ENCODE measurements at places on chromosomes 4 and X.

DNA sequence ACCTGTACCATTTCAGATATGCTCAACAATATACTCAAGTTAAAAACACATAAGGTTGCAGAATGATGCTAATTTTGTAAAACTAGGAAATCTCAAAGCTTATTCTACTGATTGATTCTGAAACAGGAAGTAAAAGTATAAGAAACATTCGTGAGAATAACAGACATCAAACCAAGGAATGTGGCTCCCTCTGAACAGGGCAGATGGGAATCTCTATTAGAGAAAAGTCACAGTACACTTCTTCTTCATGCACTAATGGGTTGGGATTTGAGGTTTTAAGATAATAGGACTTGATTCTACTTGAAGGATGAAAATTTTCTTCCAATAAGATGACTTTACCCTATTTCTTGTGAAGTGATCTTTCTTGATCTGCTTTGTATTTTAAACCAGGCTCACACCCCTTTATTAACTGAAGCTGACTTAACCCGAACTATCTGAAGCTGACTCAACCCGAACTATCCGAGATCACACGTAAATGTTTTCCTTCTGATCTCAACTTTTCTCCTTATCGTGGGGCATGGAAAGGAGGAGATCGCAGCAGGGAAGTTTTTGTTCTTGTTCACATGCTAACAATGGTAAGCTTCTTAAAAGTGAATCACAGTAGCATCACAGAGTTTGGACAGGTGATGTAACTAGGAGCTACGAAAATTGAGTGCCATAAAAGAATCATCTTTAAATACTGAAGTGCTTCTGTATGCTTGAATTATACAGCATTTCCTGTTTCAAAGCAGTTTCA is 363.1 kb upstream of the ZFP42 start:
- DNase-seq = no peak

- DNase-seq = no peak
Observed at GRCh38 chrX:130245441-130245840, 23.3 kb downstream of the ZNF280C start.

DNA sequence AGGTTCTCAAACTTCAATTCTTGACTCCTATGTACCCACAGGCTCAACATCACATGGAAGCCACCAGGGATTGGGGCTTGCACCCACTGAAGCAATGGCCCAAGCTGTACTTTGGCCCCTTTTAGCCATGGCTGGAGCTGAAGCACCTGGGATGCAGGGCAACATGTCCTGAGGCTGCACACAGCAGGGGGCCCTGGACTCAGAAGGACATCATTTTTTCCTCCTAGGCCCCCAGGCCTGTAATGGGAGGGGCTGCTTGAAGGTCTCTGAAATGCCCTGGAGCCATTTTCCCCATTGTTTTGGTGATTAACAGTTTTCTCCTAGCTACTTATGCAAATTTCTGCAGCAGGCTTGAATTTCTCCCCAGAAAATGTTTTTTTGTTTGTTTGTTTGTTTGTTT is 465.1 kb upstream of the PCDH10 start:
- DNase-seq = no peak

DNA sequence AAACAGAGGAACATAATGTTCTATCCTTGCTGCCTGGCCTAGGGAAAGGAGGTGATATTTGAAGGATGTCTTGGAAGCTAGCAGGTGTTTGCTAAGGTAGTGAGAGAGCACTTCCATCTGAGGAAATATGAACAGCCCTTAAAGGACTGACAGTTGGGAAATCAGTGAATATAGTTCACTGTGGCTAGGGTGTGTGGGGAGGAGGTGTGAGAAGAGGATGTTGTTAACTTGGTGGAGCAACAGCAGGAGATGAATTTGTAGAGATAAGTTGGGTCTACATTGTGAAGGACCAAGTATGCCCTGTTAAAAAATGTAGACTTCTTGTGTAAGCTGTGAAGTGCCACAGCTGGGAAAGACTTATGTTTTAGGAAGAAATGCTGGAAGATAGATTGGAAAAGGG is 25.5 kb downstream of the TBC1D19 start:
- no peak for DNase-seq

DNA sequence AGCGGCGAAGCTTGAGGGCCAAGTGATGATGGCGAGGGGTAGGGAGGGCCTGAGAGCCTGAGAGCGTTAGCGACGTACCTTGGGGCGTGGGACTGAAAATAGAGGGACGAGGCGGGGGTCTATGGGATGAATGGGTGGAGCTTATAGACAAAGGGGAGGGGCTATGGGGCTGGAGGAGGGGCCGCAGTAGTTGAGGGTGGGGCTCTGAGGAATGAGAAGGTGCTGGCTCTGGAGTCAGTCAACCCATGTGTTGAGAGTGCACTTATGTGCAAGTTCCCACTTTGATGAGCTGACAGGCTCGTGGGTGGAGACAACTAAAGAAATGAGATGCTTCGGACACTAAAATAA is 488 bp downstream of the TBC1D25 start:
- peak; percentile 19 for DNase-seq

DNA sequence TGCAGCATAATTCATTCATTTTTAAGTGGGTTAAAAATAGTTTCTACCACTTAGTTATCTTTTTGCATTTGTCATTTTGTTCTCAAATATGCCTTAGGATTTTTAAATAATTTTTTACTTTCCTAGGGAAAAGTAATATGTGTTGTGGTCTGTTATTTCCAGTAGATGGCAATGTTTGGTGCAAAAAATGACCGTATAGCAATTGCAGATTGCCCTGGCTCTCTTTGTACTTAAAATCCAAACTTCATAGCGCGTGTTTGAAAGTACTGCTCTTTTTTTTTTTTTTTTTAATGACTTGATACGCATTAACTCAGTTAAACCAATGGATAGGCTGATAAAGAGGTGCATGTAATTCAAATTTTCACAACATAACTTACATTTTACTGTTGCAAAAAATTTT is 74.4 kb upstream of the RBMX start:
- no peak for DNase-seq

DNA sequence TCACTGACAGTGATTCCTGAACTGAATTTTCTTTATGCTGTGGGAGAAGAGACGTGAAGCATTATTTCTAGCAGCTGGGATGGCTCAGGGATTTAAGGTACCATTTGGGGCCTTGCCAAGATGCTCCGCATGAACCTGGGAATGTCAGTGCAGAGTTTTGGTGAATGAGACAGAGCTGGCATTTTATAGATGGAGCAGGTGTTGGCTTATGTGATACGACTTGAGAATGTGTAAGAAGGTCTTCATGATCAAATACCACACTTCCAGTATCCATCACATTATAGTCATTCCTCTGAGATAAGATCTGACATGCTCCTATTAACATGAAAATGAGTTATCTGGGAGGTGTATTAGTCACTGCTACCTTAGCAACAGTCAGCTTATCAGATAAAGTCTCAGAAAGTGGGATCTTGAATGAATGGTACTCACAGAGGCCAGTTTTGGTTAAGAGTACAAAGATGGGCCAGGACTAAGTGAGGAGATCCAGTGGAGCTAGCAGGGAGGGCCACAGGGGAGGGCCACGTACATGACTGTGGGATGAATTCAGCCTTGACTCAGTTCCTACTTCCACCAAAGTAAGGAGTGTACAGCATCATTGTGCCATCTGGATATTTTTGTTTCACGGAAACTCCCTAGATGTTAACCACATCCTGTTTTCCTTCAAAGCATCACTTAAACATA is 116.7 kb downstream of the SPCS3 start:
- peak; percentile 74 for DNase-seq

GRCh38 chr4:1717129-1718094 is 3.7 kb downstream of the TMEM129 start:
- DNase-seq = no peak

DNA sequence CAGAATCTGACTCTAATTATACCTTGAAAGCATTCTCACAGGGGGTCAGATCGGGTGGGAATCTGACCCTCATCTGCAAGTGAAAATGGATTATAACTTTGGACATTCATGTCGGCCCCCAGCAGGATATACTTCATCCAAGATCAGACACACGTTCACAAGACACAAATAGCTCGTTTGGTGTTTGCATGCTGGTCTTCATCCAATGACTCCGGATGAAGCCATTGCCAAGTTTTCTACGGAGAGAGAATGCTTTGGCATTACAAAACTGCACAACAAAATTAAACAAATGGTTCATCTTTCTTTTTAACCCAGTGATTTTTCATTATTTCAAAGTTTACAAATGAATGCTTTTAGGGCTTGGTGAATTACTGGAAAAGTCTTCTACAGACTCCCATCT is 105.5 kb downstream of the MID1 start:
- no peak for DNase-seq

DNA sequence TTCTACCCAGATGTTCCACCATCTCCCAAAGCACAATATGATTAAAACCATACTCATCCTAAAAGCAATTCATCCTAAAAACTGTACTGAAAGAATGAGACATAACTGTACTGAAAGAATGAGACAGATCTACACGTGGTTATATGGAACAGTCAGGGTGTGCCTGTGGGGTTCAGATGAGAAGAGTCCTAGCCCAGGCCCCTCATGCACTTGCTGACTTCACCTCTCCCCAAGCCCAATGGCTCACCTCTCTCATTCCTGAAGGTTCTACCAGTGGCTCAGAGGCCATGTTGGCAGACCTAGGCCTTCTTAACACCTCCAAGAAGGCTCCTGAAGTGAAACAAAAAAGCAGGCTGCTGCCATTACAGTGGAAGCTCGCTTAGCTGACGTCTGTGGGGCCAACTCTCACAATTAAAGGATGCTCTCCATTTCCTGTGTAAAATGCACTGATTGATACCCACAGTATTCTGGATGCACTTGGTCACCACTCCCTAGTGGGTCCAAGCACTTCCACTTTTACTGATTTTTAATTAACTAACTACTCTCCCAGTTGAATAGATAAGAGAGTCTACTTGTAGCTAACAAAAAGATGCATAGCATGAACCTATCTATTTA is 3.8 kb downstream of the PLAC1 start:
- no peak for DNase-seq

- DNase-seq = no peak
Observed at GRCh38 chr4:48943387-48943786, 36.8 kb upstream of the OCIAD2 start.

DNA sequence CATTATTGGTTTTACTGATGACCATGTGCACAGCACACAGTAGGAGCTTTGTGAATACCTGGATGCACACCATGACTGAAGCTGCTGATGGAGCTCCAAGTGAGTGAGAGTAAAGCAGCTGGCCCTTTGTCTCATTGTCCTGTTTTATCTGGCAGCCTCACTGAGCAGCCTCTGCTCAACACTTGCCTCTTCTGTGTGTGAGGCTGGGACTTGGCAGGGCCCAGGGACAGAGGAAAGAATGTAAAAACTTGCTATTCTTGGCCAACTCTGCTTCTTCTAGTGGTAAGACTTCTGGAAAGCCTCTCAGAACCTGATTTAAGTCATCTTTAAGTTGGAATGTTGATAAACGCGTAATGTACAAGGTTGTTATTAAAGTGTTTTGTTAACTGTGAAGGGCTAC is 61.4 kb downstream of the BEX1 start:
- no peak for DNase-seq

GRCh38 chr4:170198747-170199146 is 109.0 kb upstream of the AADAT start:
- DNase-seq = no peak

DNA sequence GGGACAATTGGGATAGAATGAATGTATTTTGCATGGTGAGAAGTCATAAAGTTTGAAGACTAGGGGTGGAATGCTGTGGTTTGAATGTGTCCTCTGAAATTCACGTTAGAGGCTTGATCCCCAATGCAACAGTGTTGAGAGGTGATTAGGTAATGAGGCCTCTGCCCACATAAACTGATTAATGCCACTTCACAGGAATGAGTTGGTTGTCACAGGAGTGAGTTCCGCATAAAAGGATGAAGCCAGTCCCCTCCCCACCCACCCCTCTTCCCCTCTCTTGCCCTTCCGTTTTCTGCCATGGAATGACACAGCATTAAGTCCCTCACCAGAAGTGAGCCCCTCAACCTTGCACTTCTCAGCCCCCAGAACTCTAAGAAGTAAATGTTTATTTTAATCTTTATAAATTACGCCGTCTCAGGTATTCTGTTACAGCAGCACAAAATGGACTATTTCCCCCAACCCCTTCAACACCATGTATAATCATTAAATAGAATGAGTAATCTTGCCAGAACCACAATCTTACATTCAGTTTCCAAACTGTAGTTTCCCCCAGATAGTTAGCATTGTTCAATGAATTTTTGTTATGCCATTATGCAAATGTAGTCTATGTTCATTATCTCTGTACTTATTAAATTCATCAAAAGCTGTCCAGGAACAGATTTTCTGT is 5.5 kb upstream of the MMAA start:
- DNase-seq = no peak

GRCh38 chrX:46611658-46612362 is 38.2 kb downstream of the CHST7 start:
- no peak for DNase-seq

DNA sequence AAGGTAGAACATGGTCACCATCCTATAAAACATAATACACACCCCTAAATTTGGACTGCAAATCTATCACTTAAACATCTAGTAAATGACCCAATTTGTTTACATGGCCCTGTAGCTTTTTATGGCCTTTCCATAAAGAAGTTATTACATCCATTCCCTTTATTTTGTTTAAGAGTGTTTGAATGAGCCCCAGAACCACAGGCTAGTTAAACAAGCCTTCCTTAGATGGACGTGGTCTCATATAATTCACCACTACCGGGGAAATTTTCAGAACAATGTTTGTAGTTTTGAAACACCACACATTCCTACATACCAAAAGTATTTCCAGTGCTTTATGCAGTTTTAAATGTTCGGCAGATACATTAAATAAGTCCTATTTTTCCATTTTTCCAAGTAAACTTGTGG is 12.3 kb downstream of the PDGFC start:
- DNase-seq = no peak

GRCh38 chr4:39476187-39476895 is 17.5 kb downstream of the LIAS start:
- DNase-seq = peak; percentile 21

DNA sequence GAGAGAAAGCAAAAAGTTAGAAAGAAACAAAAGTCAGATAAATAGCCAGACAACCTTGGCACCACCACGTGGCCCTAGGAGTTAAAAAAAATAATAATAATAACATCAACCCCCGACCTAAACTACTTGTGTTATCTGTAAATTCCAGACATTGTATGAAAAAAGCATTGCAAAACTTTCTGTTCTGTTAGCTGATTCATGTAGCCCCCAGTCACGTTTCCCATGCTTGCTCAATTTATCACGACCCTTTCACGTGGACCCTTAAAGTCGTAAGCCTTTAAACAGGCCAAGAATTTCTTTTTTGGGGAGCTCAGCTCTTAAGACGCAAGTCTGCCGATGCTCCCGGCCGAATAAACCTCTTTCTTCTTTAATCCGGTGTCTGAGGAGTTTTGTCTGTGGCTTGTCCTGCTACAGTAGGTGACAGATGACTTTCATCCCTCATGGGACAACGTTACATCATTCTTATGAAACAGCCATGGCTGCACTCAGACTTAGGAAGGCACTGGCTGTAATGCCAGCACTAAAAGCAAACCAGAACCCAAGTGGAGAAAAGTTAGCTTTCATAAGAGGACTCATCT is 520 bp downstream of the ACOX3 start:
- DNase-seq = no peak

- no peak for DNase-seq
Observed at GRCh38 chrX:22758807-22759481, 240.8 kb upstream of the DDX53 start.
